ENCODE measurements at places on chromosomes 2 and 18.

- DNase-seq = peak; percentile 39
These were observed 78.9 kb downstream of the CD8B2 start for GRCh38 chr2:106566050-106566449.

DNA sequence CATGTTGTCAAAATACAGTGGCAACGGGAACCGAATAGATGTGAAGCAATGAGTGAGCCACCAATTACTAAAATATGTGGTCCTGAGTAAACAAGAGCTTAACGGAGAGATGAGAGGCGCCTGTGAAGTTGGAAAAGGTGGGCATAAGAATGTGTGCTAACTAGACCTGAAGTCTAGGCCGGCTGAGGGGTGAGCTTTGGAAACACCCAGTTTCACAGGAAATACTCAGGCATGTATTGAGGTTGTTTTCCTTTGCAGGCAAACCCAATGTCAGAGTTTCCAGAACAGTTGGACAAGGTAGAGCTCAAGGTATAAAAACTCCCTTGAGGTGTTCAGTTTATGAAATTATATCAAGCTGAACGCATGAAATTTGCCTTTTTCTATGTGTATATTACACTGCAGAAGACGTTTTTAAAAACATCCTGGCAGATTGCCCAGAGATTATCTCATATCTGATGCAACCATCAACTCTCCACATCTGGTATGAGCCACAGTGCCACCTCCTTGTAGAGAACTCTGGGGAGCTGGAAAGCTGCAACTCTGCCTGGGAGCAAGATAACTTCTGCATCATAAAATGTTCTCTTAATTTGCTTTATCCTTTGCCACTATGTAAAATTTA is 3.9 kb upstream of the WDSUB1 start:
- no peak for DNase-seq

GRCh38 chr2:217713395-217714286 is 289.2 kb downstream of the TNS1 start:
- DNase-seq = peak; percentile 86

DNA sequence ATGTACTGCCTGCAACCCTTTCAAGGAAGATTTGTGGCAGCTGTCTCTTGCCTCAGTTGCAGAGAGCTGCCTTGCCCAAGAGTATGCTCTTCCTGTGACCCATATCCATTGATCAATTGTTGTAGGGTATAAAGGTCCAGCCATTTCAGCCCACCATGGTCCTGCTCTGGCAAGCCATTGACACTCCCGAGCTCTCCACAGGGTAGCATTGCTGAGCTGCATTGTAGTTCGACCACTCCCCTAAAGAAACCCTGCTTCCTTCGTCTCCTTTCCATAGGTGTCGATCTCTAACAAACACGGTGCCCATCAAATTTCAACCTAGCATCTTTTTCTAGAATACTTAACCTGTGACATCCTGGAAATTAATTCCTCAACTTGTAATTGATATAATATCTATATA is 104.9 kb upstream of the NDUFV2 start:
- DNase-seq = no peak

- DNase-seq = peak; percentile 71
These were observed 50.3 kb downstream of the ARL4C start for GRCh38 chr2:234446404-234447076.

DNA sequence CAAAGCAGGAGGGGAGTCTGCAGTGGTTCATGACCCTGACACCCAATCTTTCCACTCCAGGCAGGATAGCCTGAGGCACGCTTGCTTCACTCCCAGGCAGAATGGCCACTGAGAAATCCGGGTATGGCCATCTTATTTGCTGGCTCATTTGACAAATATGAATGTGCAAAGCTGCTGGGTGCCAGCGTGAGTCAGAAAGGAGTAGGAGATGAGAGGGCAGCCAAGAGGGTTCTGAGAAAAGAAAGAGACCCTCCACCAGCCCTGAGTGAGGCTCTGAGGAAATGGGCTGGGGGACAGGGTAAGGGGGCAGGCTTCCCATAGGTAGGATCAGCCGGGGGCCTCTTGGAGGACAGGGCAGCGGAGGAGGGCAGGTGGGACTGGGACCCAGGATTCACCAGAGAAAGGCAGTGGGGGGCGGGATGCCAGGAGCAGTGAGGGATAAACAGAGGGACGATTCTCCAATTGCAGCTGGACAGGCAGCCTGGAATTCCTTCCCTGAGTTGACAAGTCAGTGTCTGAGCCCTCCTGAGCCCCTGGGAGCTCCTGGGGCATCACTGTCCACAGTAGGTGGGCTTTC is 15.2 kb downstream of the RAMP1 start:
- no peak for DNase-seq

GRCh38 chr2:43041661-43042360 is 184.6 kb downstream of the ZFP36L2 start:
- DNase-seq = no peak

GRCh38 chr2:215973954-215974699 is 39.2 kb downstream of the MREG start:
- DNase-seq = no peak

DNA sequence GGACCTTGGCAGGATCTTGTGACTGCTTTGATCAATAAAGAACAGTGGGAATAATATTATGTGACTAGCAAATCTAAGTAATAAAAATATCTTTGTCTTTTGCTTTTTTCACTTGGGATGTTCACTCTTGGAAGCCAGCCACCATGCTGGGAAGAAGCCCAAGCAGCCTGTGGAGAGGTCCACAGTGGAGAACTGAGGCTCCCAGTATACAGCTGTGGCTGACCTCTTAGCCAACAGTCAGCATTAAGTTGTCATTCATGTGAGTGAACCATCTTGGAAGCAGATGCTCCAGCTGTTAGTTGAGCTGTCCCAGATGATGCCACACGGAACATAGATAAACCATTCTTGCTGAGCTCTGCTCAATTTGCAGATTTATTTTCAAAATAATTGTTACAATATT is 160.0 kb downstream of the OSR1 start:
- DNase-seq = peak; percentile 47

DNA sequence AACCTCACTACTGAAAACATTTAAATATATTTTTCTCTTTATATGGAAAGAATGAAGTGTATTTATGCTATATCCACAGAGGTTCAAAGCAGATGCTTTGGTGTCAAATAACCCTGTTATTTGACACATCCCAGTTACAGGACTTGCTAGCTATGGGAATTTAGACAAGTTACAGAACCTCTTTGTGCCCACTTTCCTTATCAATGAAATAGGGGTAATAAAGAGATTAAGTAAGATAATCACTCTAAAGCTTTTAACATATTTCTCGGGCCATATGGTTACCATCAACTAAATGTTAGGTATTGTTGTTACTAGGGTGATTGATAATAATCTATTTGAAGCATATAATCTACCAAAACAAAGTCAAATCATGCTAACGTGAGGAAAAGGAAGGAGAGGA is 1660.6 kb upstream of the NXPH2 start:
- DNase-seq = no peak

- no peak for DNase-seq
These were observed 180.7 kb downstream of the NCK2 start for GRCh38 chr2:105925390-105925789.

DNA sequence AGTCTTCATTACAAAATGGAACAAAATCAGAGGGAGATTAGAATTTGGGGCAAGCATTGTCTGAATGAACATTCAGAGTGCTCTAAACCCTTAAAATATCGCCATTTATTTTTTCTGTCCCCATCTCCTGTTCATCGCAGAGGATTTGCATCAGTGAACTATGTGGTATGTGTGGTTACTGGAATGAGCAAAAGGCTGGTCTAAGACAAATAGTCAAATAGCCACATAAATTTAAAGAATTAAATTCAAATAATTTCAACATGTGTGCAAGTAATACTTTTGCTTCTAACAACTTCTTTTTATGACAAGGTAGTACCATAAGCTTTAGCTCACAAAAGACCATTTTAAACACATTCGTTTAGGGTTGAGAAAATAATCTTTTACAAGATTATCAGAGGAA is 82.6 kb upstream of the ST8SIA3 start:
- no peak for DNase-seq

DNA sequence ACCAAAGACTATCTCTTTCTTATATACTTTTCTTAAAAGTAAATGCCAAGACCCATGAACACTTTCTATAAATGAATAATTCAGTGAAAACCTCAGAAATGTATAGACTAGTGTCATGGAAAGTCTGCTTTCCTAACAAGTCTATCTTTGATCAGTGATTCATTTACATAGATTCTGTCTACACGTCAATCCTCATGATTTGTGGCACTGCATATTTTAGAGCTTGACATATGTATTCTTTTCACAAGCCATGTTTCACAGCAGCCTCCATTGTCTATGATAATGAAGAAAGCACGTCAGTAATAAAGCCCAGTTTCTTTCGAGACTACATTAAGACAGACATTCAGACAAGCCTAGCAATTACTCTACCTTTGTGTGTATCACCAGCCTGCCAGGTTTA is 486.6 kb downstream of the IRS1 start:
- no peak for DNase-seq

DNA sequence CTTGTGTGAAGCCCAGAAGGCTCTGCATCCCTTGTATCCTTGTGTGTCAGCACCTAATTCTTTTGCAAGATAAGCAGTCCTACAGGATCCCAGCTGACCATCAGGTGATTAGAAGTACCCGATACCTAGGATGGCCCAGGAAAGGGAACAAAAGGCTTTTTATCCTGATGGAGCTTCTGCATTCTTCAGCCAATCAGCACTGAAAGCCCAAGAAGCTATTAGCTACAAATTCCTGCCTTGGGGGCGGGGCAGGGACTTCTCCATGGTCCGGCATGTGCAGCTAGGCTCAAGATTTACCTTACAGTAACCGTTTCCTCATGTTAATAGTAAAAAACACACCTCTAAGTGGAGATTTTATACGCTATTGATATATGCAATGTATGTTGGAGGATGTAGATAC is 264.6 kb upstream of the THUMPD2 start:
- DNase-seq = no peak

GRCh38 chr18:13256444-13257305 is 38.1 kb downstream of the LDLRAD4 start:
- no peak for DNase-seq

GRCh38 chr2:192544371-192544955 is 349.7 kb upstream of the TMEFF2 start:
- DNase-seq = no peak

- no peak for DNase-seq
These were observed 2.4 kb downstream of the GPR45 start for GRCh38 chr2:105243961-105244360.

- DNase-seq = no peak
These were observed 934.8 kb upstream of the DDX18 start for GRCh38 chr2:116879650-116880160.

DNA sequence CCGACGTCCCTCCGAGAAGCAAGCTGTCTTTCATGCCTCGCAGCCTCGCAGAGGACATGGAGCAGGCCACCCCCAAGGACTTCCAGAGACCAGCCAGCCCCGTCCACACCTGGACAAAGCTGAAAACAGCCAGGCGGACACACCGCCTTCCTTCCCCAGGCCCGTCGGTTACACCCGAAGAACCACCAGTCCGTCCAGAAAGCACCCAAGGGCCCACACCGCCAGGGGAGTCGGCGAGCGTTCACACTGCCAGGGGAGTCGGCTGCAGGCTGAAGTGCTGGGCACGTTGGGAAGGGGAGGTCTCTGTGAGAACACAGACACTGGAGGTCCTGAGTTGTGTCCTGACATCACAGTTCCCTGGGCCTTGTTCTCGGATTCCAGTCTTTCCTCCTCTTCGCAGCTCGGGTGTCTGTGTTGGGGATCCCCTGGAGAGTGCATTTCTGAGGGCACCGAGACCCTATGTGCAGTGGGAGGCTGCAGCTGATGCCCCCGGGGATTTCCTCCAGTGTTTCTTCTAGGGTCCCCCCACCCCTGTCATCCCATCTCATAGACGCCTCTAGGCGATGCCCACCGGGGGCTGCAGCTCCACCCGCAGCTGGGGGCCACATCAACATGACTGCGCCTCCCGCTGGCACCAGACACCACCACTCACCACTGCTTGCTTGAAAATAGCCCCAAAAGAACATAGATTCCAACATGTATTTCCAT is 344.4 kb upstream of the SALL3 start:
- no peak for DNase-seq

- no peak for DNase-seq
These were observed 347.5 kb downstream of the METTL4 start for GRCh38 chr18:2223849-2224248.

DNA sequence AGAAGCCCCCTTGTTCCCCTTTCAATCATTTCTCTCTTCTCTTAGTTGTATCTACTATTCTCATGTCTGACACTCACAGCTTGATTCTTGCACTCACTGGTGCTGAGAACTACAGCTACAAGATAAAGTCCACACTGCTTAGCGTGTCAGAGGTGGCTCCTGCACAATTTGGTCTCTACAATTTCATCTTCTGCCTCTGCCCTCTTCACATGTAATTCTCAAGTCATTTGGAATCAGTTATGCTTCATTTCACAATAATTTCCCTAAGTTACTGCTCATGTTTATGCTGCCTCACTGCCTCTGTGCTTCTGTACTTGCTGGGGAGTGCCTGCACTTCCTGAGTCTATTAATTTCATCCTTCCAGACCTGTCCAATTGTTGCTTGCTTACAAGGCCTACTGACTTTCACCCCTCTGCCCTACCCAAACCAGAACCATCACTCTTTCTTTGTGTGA is 11.6 kb upstream of the NAB1 start:
- DNase-seq = no peak

GRCh38 chr18:48393170-48393569 is 16.0 kb downstream of the ZBTB7C start:
- DNase-seq = no peak

GRCh38 chr18:70030728-70031127 is 83.1 kb upstream of the CD226 start:
- DNase-seq = no peak

DNA sequence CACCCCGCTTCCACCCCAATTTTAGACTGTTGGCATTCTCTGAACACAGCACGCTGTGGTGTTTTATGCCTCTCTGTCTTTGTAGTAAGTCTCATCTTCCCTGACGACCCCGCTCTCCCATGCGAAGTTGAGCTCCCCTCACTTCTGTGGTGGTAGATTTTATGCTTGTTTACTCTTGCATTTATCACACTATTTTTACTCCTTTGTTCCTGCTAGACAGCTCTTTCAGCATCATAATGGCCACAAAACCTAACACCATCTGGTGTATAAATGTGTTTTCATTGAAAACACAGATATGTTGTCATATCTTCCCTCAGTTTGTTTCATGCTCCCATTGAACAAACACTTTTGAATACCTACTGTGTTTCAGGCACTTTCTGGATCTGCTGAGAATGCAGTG is 57.1 kb downstream of the PKP4 start:
- no peak for DNase-seq

GRCh38 chr2:158686210-158686691 is 108.9 kb upstream of the DAPL1 start:
- peak; percentile 49 for DNase-seq

GRCh38 chr2:6692056-6692455 is 173.7 kb downstream of the CMPK2 start:
- no peak for DNase-seq

- no peak for DNase-seq
These were observed 419.3 kb upstream of the TNP1 start for GRCh38 chr2:217279140-217279539.

- no peak for DNase-seq
These were observed 318.3 kb downstream of the MEIS1 start for GRCh38 chr2:66753257-66753656.

- peak; percentile 52 for DNase-seq
These were observed 227.6 kb upstream of the SMIM21 start for GRCh38 chr18:75654851-75655751.

Data from left ventricle myocardium superior (tissue), 1 donor.